Neural crest cell (in vitro differentiated cells): ENCODE measurements at places on chromosomes 2 and 18. TPM values are rescaled to one million over a fixed set of nuclear protein-coding genes. Genes with fewer than 3 reads are reported as not detected.

Gene MAL
- 0.48 and 0.65 TPM in 2 replicates for total RNA-seq

Gene IL36RN
- total RNA-seq: not detected in 2 replicates

DNA sequence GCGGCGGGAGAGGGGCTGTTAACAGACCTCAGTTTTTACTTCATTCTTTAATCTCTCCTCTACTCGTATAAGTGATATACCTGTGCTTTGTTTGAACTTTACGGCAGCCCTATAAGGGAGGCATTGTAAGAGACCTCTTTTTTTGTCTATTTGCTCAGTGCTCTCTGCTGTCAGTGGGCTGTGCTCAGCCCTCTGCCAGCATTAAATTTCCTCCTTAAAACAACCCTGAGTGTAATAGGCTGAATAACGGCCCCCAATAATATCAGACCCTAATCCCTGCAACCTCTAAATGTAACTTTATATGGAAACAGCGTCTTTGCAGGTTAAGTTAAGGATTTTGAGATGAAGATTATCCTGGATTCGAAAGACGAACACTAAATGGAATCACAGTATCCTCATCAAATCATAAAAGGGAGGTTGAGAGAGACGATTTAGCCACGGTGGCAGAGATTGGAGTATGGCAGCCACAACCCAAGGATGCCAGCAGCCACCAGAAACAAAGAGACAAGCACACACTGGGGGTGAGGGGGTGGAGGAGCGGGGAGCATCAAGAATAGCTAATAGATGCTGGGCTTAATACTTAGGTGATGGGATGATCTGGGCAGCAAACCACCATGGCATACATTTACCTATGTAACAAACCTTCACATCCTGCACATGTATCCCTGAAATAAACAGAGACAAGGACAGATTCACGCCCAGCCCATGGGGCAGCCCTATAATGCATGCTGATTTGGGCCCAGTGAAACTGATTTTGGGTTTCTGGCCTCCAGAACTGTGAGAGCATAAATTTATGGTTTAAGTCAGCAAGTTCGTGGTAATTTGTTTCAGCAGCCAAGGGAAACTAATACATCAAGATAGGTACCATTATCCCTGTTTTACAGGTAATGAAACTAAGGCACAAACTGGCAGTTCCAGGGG lies 894 bp upstream of the FARSB start:
- no peak for DNase-seq
- peak overlapping the region; percentile 99 for H3K4me3 ChIP-seq
- H3K27ac ChIP-seq: peak overlapping the region; percentile 100
- H3K36me3 ChIP-seq: no peaks in the 10 kb centered on the region
- H3K4me1 ChIP-seq: peaks cover 27% of the 10 kb centered on the region

- no peak overlapping the region for H3K4me3 ChIP-seq
- DNase-seq: no peak
- no peaks in the 10 kb centered on the region for H3K4me1 ChIP-seq
- H3K27me3 ChIP-seq: no peaks in the 10 kb centered on the region
- H3K27ac ChIP-seq: no peak overlapping the region
Observed at GRCh38 chr2:158668001-158668765, 126.9 kb upstream of the DAPL1 start.

DNA sequence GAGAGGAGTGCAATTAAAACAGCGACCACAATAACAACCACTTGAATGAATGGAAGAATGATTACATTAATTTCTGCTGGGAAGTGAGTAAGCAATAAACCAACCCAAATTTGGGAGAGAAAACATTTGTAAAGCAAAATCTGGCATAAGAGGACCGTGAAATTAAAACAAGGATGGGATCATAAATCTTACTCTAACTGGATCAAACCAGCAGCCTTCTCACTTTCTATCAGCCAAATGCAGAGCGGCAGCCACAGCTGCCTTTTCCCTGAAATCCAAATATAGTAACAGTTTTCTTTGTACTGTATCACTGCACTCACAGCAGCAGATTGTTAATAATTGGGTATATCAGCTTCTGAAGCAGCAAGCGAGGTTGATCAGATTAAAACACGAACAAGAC lies 245.2 kb upstream of the REG3G start:
- no peak overlapping the region for H3K27ac ChIP-seq
- peaks cover 4% of the 10 kb centered on the region for H3K36me3 ChIP-seq
- H3K4me1 ChIP-seq: no peaks in the 10 kb centered on the region
- no peaks in the 10 kb centered on the region for H3K27me3 ChIP-seq
- no peak overlapping the region for H3K4me3 ChIP-seq

GRCh38 chr2:217642944-217643343 lies 359.9 kb downstream of the TNS1 start:
- no peaks in the 10 kb centered on the region for H3K36me3 ChIP-seq
- no peaks in the 10 kb centered on the region for H3K27me3 ChIP-seq
- no peak for DNase-seq
- no peak overlapping the region for H3K4me3 ChIP-seq

GRCh38 chr2:29655391-29656086 lies 265.8 kb downstream of the ALK start:
- no peaks in the 10 kb centered on the region for H3K27me3 ChIP-seq
- no peak overlapping the region for H3K4me3 ChIP-seq
- no peak for DNase-seq
- H3K27ac ChIP-seq: no peak overlapping the region

DNA sequence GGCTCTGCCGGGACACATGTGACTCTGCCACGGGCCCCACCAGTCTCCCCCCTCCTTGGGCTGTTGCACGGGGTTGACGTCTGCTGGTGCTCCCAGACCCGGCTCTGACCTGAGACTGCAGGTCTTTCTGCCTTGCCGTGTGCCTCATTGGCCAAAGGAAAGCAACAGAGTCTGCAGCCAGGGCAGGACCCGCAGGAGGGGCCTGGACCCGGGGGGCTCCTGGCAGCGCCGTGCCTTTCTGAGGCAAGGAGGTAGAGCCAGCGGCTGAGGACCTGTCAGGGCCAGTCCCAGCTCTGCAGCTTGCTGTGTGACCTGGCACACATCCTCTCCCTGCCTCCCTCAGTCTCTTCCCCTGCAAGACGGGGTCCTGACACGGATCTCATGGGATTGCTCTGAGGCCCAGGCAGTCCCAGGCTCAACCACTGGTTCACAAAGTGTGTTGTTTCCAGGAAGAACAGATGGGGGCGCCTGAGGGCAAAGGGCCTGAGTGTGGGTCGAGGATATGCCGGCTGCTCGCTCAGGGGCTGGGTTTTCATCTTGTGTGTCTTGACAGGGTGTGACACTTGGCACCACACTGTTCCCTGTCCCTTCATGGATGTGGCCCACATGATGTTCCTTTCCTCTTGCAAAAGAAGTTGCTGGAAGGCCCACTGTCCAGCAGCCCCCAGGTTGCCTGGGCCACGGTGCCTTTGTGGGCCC lies 9.0 kb downstream of the CAPN10 start:
- H3K4me1 ChIP-seq: no peaks in the 10 kb centered on the region
- no peaks in the 10 kb centered on the region for H3K36me3 ChIP-seq
- DNase-seq: peak; percentile 51
- H3K4me3 ChIP-seq: no peak overlapping the region
- H3K27me3 ChIP-seq: no peaks in the 10 kb centered on the region
- H3K27ac ChIP-seq: no peak overlapping the region

DNA sequence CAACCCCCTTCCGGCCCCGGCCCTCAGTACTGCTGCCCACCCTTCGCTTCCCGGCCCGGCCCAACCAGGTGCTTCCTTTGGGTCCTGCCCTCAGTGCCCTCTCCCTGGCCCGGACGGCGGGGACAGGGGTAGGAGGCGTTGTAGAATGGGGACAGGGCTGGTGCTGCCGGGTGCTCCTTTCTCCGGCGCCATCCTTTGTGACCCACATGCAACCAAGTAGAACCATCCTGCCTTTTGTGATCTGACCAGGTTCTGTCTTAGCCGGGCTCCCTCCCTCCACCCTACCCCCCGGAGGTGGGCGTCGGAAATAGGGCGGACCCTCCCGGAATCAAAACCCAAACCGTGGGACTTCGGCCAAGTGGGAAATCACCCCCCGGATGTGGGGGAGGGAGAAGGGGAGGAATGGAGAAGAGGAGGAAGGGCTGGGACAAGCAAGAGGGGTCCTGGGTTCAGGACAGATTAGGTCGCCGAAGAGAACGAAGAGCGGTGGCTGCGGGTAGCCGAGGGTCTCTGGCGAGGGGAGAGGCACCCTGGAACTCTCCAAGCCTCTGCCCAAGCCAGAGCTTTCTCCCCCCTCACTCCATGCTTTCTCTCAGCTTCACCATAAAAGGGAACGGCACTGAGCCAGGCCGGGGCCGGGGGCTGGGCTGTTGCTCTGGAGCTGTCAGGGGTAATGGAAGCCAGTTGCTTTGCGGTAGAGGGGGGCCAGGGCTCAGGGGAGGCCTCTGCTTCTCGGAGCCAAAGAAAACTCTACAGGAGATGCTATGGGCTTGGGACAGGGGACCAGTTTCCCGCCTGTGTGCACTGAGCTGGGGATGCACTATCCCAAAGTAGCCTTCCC lies 756 bp upstream of the OST4 start:
- H3K36me3 ChIP-seq: no peaks in the 10 kb centered on the region
- no peaks in the 10 kb centered on the region for H3K27me3 ChIP-seq
- DNase-seq: no peak

DNA sequence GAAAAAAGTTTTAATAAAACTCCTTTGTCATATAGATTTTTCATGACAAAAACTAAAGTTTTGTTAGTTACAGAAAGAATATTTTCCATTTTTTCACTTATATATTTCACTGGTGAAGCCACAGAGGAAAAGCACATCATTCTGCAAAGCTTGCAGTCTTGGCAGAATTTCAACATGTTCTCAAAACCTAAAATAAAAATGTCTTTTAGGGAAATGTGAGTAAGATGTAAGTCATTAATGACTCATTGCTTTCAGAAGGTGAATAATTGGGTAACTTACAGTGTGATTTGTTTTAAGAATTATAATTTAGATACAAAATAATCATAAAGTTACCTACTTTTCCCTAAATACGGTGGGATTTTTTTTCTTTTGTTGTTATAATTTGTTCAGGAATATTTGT lies 43.4 kb upstream of the TNFRSF11A start:
- no peaks in the 10 kb centered on the region for H3K27me3 ChIP-seq
- no peak overlapping the region for H3K27ac ChIP-seq
- peaks cover 3% of the 10 kb centered on the region for H3K4me1 ChIP-seq
- H3K4me3 ChIP-seq: no peak overlapping the region
- peaks cover 16% of the 10 kb centered on the region for H3K36me3 ChIP-seq

GRCh38 chr18:74773171-74773624 lies 175.5 kb downstream of the ZNF407 start:
- no peak overlapping the region for H3K4me3 ChIP-seq
- no peaks in the 10 kb centered on the region for H3K36me3 ChIP-seq
- DNase-seq: no peak
- H3K4me1 ChIP-seq: no peaks in the 10 kb centered on the region
- H3K27ac ChIP-seq: no peak overlapping the region

Gene GPR75
- total RNA-seq: 4.5 and 4.7 TPM in 2 replicates

DNA sequence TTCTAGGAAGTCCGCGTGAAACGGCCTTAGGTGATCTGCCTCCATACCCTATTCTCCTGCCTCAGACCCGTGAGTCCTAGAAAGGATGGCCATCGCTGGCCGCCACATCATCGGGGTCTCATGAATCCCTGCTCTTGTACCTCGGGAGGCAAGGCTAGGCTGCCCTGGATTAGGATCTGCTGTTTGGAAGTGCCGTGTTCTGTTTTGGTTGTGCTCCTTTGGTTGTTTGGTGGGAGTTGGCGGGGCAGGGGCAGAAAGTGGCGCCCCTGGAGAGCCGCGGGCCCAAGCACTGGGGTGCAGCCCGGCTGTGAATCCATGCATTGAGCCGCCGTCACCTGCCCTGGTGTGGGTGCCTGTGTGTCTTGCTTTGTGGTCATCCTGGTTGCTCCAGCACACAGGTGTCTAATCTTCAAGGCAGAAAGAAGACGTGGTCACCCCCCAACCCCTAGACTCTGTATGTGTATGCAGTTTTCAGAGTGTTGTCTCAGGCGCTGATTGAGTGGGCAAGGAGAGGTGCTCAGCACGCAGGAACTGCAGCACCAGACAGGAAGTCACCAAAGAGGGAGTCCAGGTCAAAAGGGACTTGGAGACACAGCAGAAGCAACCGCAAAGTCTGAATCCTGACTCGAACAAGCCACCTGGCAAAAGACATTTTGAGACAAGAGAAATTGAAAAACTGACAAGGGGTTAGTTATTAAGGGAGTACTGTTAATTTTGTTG lies 80.0 kb upstream of the LDLRAD4 start:
- DNase-seq: no peak
- H3K4me3 ChIP-seq: peak overlapping the region; percentile 88
- peaks cover 15% of the 10 kb centered on the region for H3K36me3 ChIP-seq
- H3K27ac ChIP-seq: no peak overlapping the region
- peaks cover 49% of the 10 kb centered on the region for H3K27me3 ChIP-seq

Gene CXCR1
- total RNA-seq: not detected in 2 replicates

DNA sequence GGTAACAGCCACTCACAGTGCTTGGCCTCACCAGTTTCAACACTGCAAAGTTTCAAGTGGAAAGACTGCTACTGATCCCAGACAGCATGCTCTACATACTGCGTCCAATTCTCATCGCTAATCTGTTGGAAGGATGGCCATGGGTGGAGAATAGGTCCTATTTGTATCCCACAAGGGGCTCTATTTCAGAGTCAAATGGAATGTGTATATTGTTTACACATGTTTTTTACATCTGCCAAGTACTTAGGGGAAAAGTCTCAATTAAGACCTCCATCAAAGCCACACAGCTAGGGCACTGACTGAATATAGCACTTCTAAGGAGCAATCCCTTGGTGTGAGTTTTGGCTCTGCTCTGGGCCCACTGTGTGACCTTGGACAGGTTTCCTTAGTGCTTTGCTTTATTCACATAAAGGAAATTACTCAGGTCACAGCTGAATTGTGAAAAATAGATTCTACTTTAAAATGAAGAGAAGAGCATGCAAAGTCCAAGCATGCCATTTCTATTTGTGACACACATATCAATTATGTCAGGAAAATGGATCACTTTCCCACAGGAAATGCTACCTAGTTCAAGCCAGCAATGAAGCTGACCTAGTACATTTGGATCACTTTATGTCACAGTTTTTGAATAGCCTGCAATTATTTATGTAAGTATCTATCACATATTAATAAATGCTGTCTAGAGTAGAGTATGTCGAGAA lies 112.9 kb upstream of the STK17B start:
- no peak for DNase-seq
- H3K27me3 ChIP-seq: no peaks in the 10 kb centered on the region
- H3K27ac ChIP-seq: no peak overlapping the region
- H3K4me1 ChIP-seq: no peaks in the 10 kb centered on the region

Gene UGGT1
- total RNA-seq: 58.7 and 59.1 TPM in 2 replicates

DNA sequence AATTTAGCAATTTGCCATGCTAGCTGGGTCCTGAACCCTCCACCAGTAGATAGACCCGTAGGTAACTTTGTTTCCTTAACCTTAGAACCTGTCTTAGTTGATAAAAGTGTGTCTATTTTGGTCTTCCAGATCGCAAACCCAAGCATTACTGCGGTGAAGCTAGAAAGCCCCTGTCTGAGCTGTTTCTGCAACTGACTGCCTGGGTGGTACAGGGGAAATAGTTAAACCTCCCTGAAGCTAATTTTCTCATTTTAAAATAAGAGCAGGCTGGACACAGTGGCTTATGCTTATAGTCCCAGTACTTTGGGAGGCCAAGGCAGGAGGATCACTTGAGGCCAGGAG lies 101.7 kb upstream of the MSH2 start:
- peaks cover 8% of the 10 kb centered on the region for H3K4me1 ChIP-seq
- H3K4me3 ChIP-seq: no peak overlapping the region
- H3K36me3 ChIP-seq: no peaks in the 10 kb centered on the region
- no peak overlapping the region for H3K27ac ChIP-seq
- no peak for DNase-seq

GRCh38 chr18:48161191-48161910 lies 230.9 kb upstream of the SMAD2 start:
- peak overlapping the region; percentile 68 for H3K4me3 ChIP-seq
- DNase-seq: peak; percentile 79
- H3K27me3 ChIP-seq: peaks cover 9% of the 10 kb centered on the region

Gene DYNC2LI1
- total RNA-seq: 20.0 and 22.0 TPM in 2 replicates

Gene CRYGC
- total RNA-seq: not detected in 2 replicates
